ENCODE measurements at places on chromosomes 2 and 18.

GRCh38 chr2:195818106-195818505 is 161.1 kb downstream of the SLC39A10 start:
- no peaks in the 10 kb centered on the region for H3K36me3 ChIP-seq
- no peaks in the 10 kb centered on the region for H3K4me1 ChIP-seq
- H3K4me3 ChIP-seq = no peak overlapping the region
- DNase-seq = no peak
- no peaks in the 10 kb centered on the region for H3K27me3 ChIP-seq

DNA sequence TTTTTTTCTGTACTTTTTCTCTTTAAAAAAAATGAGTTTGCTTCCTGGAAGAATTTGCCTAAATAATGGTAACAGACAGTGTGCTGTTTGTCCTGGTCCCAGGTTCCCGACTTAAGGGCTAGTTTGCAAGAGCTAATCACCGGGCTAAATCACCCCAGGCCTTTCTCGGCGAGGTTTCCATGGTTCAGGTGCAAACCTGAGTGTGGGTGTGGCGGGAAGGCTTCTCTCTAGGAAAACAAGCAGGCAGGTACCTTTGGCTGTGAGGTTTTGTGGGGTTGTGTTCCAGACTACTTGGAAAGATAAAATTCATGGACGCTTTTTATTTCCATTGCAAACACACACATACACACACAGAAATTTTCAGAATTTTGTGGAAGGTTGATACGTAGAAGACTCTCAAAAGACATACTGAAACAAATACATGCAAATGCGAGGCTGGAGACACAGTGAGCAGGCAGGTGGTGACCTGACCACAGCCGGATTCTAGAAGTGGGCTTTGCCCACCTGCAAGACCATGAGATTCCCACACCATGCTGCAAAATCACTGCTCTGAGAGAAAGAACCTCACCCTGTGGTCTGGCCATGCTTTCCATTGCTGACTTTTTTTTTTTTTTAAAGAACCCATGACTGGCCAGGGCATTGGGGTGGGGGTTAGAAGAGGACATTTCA is 815 bp downstream of the CNDP1 start:
- H3K27ac ChIP-seq = no peak overlapping the region
- no peak overlapping the region for H3K4me3 ChIP-seq
- no peaks in the 10 kb centered on the region for H3K36me3 ChIP-seq
- DNase-seq = no peak
- no peaks in the 10 kb centered on the region for H3K4me1 ChIP-seq

- H3K4me1 ChIP-seq = no peaks in the 10 kb centered on the region
- H3K4me3 ChIP-seq = no peak overlapping the region
- H3K36me3 ChIP-seq = no peaks in the 10 kb centered on the region
- no peaks in the 10 kb centered on the region for H3K27me3 ChIP-seq
Observed at GRCh38 chr2:127406454-127406853, 11.8 kb upstream of the PROC start.

GRCh38 chr2:170115501-170116229 is 62.3 kb upstream of the MYO3B start:
- H3K27me3 ChIP-seq = no peaks in the 10 kb centered on the region
- DNase-seq = no peak
- no peak overlapping the region for H3K27ac ChIP-seq
- H3K4me1 ChIP-seq = no peaks in the 10 kb centered on the region
- no peaks in the 10 kb centered on the region for H3K36me3 ChIP-seq

DNA sequence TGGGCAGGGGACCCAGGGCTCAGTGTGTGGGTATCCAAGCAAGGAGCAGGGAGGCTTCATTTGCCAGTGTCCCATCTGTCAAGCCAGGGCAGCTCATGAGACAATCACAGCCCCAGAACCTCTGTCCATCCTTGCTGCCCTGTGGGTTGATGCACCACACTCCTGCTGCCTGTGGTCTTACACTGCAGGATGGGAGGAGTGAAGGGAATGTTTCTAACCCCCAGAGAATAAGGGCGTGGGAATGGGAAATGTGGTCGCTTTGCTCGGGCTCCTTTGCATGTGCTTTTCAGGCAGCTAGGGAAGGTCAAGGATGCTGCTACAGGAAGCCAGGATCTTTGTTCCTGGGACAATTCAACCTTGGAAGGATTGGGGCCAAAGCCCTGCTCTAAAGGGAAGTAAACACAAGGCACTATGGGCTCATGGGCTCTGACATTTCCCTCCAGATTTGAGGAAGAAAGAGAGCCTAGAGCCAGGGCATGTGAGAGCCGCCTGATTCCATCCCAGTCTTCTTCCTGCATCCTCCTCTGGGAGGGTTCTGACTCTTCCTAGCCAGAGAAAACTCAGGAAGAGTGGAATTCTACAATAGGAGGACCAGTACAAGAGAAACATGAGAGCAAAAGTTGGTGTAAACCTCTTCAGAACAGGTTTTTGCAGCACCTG is 18.8 kb upstream of the MAP3K20 start:
- H3K27ac ChIP-seq = no peak overlapping the region
- no peaks in the 10 kb centered on the region for H3K36me3 ChIP-seq
- no peak for DNase-seq
- no peak overlapping the region for H3K4me3 ChIP-seq
